ENCODE measurements at places on chromosomes 13 and 19.

- DNase-seq = no peak
These were observed 250.2 kb downstream of the ABCC4 start for GRCh38 chr13:95050800-95051615.

DNA sequence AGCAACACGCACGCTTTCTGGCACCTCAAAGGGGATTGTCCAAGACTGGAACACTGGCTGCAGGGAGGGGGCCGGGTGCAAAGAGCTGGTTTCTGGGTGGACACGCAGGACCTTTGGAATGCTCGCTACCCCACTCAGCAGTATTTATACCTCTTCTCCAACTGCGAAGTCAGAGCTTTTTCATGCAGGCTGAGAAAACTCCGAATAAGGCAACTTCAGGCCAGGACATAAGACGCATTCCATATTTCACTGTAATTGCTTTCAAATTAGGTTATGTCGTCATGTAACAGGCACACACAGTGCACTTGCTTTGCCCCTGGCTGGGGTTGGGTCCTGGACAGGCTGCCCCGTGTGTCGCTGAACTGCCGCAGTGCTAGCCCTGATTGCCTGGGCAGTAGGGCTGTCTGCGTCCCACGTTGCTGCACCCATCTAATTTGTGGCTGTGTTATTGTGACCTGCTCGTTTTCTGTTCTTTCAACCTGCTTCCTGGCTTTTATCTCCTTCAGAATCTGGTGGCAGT is 44.5 kb downstream of the ACTN4 start:
- no peak for DNase-seq

DNA sequence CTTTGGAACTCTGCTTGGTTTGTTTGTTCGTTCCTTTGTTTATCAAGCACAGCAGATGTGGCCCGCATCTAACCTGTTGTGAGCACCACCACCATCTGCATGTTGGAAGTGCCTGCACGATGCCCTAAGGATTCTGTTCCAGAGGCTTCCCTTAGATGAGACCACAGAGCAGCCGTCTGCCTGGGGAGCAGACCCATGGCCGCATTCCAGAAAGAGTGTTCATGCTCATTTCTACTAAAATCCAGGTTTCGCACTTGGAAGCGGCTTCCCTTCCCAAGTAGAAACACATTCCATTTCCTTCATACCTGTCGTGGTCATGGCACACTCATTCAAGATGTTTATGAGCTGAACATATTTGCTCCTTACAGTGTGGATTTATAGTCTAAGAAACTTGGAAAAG is 27.2 kb downstream of the COL4A2 start:
- DNase-seq = no peak

GRCh38 chr19:46533078-46533620 is 37.5 kb upstream of the PNMA8B start:
- DNase-seq = no peak

DNA sequence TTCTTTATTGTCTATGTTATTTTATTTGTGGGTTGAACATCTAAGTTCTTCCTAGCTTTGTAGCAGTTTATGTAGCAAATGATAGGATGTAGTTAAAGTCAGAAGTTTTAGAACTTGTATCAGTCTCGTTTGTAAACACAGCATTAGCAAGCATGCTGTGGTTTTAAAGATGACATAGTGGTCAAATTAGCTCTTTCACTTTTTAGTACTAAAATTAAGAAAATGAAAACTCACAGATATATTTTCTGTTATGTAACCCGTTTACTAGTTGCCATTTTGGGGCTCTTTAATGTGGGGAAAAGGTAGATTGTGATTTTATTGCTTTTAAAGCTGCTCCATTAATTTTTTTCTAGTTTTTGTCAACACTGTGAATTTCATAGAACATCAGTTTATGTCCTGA is 216.5 kb downstream of the PCCA start:
- no peak for DNase-seq

- no peak for DNase-seq
These were observed 112.8 kb upstream of the GJB6 start for GRCh38 chr13:20344836-20345490.

- no peak for DNase-seq
These were observed 1244.2 kb upstream of the MIR17HG start for GRCh38 chr13:90103099-90103784.

DNA sequence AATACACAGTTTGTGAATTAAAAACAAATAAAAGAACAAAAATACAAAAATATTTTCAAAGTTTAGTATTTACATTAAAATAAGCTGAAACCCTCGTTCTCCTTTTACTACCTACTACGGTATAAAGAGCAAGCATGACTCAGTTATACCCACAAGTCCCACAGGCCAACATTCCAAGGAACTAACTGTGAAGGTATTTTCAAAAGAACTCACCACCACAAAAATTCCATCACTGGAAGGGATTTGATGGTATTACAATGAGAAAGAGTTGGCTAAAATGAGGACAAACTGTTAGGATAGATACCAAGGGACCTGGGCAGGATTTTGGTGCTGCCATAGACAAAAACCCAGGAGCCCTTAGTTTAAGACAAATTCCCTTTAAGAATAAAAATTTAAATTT is 122.7 kb downstream of the TBC1D4 start:
- peak; percentile 29 for DNase-seq

- no peak for DNase-seq
These were observed 931 bp downstream of the USP12 start for GRCh38 chr13:27170516-27171243.

- no peak for DNase-seq
These were observed 2471.5 kb downstream of the PCDH9 start for GRCh38 chr13:64758521-64759244.

DNA sequence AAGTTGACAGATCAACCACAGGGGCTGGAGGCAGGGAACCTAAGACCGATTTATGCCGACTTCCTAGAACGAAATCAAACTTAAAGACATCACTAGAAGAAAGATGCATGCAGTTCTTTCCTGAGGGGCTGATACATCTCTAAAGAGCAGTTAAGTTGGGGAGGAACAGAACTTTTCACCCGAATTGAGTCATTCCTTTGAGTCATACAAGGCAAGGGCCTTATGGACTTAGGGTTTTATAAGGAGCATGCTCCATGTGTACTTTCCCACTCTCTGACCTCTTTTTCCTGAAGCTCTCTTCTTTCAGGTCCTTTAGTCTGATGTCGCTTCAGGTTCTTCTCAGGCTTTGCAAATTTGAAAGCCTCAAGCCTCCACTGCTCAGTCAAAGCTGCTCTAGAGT is 7.9 kb upstream of the FBXL3 start:
- DNase-seq = no peak

DNA sequence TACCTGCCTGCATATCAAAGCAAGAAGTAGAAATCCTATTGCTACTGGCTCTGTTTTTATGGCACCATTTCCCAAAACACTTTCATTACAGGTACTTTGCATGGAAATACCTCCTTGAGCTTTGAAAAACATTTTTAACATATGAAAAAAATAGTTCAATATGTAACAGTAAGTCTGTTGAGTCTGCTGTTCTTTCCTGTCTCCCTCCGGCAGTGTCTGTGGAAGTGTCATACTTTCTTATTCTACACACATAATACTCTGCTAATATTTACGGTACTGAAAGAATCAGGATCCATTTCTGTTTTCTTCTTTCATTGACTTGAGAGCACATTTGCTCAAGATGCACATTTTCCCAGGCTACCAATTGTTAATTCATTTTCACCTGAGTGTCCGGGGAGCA is 8.2 kb upstream of the SERTM1 start:
- DNase-seq = no peak

GRCh38 chr19:30512176-30513081 is 140.2 kb downstream of the ZNF536 start:
- peak; percentile 14 for DNase-seq

DNA sequence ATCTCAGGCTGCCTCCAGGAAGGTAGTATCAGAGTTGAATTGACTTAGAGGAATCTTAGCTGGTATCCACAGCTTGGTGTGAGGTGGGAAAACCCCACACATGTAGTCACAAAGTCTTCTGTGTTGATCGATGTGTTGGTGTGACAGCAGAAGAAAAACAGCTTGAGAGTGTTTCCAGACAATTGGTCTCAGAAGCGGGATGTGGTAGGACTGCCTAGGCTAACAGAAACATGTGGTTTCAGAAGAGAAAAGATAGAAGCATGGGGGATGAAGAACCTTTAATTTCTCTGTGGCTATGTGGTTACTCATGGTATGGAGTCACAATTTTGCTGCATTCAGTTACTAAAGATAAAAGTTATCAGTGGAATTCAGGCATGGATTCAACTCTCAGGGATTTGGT is 134.7 kb upstream of the SLITRK5 start:
- no peak for DNase-seq

DNA sequence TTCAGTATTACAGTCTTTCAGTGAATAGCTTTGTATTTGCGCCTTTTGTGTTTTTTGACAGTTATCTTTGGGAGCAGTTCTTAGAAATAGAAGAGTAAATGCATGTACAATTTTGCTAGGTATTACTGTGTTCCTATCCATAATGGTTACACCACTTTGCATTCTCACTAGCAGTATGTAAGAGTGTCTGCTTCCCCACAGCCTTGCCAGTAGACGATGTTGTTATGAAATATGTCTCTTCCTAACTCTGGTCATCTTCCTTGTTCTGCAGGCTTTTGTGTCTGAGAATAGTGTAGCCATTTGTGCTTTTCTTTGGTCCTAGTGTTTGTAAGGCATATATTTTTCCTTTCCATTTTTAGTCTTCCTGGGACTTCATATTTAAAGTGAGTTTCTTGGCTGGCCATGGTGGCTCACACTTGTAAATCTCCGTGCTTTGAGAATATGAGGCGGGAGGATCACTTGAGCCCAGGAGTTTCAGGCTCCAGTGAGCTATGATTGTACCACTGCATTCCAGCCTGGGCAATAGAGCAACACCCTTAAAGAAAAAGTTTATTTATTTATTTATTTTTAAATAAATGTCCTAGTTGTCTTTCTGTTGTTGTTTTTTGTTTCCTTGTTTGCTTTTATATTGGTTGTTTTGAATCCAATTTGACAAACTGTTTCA is 140.3 kb downstream of the PDS5B start:
- no peak for DNase-seq

GRCh38 chr19:8494158-8494557 is 8.3 kb downstream of the PRAM1 start:
- no peak for DNase-seq

DNA sequence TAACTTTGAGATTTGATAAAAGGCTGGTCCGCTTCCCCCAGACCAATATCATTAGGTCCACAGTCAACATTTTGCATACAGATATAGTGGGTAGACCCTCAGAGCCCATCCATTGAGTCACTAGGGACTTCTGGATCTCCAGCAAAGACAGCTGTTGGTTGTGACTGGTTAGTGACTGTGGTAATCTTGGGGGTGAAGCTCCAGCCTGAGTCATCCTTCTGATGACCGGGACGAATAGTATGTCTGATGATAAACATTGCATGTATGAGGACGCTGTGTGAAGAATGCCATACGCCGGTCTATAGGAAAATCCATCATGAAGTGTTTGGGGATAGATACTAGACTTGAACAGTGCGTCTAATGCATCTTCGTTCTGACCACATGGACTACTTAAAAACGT is 307.0 kb downstream of the UQCRFS1 start:
- no peak for DNase-seq

GRCh38 chr13:24042710-24043440 is 117.6 kb upstream of the SPATA13 start:
- no peak for DNase-seq

DNA sequence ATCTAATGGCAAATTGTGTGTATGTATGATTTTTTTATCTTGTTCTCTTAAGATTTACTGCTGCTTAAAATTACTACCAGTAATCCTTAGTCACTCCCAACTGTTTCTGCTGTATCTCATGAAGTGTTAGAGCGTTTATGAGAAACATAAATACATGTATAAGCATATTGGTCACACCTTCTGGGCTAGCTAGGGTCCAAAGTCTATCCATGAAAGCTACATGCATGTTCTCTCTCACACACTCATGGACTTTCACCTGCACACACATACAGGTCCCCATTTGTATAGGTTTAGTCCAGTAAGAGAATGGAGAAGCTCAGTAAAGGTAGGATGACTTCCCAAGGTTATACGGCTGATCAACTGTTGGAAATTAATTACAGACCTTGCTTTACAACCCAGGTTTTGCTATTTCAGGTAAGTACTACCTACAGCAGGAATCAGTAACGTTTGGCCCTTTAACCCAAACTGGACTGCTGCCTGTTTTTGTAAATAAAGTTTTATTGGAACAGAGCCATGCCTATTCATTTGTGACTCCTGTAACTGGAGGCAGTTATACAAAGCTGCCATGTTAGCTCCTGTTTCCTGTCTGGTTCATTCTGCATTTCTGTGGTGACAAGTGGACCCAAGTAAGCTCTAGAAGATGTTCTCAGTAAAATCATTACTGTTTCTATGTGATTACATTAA is 15.3 kb downstream of the METTL21C start:
- no peak for DNase-seq

- peak; percentile 53 for DNase-seq
These were observed 22.3 kb upstream of the XPO4 start for GRCh38 chr13:20924758-20925394.

GRCh38 chr13:91714855-91715254 is 316.4 kb downstream of the GPC5 start:
- no peak for DNase-seq
